ENCODE measurements at places on chromosomes 13 and 19.

- no peak for DNase-seq
These were observed 1.6 kb upstream of the ADPRHL1 start for GRCh38 chr13:113454936-113455335.

GRCh38 chr13:28337166-28338005 lies 157.5 kb downstream of the FLT1 start:
- DNase-seq: peak; percentile 59

- no peak for DNase-seq
These were observed 277.8 kb downstream of the ABCC4 start for GRCh38 chr13:95023405-95023804.

DNA sequence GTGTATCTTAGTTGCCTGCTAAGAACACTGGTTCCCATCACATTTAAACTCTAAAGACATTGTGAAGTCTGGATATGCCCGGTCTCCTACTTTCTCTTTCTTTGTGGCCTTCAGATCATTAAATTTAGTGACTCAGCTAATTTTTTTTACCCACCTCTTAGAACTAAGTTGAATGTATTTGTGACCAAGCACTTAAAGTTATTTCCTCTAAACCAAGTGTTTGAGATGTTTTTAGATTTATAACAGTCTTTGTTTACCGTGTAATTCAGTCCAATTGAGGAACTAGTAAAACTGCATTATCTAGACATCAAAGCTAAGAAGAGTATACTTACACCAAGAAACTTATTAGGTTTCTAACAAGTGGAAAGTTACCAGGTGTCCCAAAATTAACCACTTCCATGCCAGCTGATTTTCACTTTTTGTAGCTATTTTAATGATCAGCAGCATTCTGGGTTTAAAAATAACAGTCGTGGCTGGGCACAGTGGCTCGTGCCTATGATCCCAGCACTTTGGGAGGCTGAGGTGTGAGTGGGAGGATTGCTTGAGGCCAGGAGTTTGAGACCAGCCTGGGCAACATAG lies 53.1 kb downstream of the ARHGAP35 start:
- peak; percentile 47 for DNase-seq

DNA sequence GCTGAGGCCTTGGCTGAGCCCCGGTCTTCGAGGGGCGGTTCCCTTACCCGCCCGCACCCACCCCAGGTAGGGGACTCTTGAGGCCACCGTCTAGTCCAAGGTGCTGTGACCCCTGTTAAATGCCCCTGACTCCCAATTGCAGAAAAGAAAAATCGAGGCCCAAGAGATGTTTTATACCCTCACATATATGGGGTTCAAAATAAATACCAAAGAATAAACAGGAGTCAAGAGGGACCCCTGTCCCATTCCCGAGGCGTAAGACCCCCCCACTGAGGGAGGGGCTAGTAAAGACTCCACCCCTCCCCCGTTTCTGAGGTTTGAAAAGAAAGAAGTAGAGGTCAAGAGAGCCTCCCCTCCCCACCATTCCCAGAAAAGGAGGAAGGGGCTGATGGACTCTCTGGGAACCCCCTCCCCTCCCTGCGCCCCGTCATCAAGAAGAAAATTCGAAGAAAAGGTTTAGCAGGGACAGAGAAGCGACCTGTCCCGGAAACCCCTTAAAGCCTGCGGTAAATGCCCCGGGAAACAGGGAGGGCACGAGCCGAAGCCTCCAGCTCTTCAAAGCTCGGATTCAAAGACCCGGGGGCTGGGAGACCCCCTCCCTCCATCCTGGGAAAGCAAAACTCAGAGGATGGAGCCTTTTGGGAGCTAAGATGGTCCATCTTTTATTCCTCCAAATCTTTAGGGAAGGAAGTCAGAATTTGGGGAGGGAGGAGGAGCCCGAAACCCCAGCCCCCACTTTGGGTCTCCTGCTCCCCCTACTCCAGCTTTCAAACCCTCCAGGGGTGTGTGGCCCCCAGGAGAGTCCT lies 755 bp upstream of the RAB3A start:
- DNase-seq: no peak

DNA sequence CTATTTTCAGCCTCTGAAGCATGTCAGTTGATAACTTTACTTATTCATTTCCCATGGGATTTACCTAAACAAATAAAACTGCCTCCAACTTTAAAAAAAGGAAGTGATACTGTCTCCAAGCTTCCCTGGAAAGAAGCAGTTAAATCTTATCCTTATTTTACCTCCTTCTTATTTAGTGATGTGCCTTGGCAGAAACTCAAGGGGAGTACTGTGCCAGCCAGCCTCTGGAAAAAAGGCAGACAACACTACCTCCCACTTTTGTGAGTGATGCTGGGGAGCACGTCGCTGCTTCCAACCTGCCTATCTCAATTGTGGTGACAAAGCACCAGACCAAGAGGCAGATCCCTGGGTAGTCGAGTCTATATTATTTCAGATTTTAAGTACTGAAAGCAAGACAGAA lies 765.6 kb downstream of the DIAPH3 start:
- no peak for DNase-seq

- DNase-seq: no peak
These were observed 1.3 kb upstream of the PPAN start for GRCh38 chr19:10104665-10105508.

GRCh38 chr13:28574617-28575142 lies 79.8 kb upstream of the FLT1 start:
- DNase-seq: peak; percentile 94

DNA sequence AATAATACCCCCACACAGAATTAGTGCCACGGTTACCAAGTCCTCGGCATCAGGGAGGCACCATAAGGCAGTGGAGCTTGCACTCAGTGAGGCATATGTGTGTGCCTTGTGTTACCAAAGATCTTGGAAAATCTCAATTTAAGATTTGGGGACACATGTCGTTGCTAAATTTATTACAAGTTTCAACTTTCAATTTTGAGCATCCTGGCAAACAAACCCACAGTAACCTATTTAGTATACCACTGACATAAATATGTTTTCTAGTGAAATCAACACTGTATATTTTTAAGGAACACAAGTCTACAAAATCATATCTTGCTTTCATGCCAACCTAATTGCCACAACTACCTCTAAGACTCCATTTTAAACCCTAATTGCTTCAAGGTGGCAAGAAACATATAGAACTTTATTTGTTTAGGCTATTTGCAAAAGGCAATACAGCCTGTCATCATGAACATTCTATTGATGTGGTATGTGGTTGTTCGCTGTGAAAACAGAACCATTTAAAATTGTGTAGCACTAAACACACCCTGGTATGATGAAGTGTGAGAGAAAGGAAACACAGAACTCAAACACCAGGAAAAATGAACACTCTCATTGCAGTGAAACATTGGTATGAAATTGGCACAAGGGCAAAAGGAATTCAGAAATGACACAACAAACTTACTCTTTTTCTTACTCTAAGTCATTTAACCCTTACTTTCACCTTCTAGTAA lies 531.1 kb downstream of the IRS2 start:
- DNase-seq: no peak

- DNase-seq: no peak
These were observed 742.2 kb upstream of the SLITRK6 start for GRCh38 chr13:86541461-86541860.

- no peak for DNase-seq
These were observed 893.4 kb upstream of the MIR17HG start for GRCh38 chr13:90454002-90454636.

- no peak for DNase-seq
These were observed 177.3 kb downstream of the DNAJC15 start for GRCh38 chr13:43200736-43201135.

DNA sequence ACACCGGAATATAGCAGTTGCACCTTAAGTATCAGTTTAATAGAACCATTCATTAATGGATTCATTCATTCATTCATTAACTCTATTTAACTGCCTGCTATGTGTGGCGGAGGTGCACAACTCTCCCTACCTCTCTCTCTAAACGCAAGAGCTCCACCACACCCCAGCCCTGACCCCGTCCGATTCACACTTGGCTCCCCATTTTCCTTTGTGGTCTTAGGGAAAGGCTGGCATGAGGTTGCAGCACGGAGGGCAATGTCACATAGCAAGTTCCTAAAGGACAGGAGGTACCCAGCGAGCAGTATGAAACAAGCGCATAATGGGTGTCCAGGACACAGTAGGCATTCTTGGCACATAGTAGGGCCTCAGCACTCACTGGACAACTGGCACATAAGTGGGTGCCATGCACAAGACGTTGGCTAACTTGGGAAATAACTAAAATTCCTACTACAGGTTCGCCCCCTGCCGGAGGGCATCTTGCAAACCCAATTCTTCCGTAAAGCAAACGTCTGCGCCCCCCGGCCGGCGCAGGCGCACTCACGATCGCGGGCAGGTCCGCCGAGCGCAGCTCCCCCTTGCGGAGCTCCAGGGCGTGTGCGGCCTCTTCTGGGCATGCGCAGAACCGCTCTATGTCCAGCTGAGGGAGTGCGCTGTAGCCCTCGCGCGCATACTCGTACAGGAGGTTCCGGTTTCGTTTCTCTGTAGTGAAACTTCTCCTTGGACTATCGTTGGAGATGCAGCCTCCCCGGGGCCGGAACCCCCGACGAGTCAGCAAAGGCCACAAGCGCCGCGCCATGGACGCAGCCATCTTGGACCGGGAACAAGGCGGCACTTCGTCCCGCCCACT lies at the start of gene SARS2:
SARS2 (minus strand) TSS at position 835 of the 847 bp plus-strand sequence; CDS start at position 808, 27 bp downstream.
- DNase-seq: peak; percentile 96

GRCh38 chr13:83907196-83907989 lies 25.1 kb upstream of the SLITRK1 start:
- no peak for DNase-seq

DNA sequence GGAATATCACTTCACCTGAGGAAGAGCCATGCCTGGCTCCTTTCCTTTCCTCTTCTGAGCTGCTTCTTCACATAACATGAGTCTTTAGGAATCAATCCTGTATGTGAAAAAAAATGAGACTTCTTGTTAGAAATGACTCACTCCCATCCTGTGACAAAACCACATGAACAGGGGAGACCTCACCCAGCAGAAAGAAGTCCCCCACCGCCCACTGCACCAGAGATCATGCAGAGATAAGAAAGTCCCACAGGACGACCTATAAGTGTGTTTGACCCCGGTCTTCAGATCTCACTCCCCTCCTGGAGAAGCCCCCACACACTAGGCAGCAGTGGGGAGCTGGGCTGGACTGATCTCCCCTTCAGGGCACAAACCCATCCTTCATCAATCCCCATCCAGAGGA lies 7.8 kb downstream of the ZNF600 start:
- DNase-seq: peak; percentile 22

- no peak for DNase-seq
These were observed 14.7 kb downstream of the DGKH start for GRCh38 chr13:42063105-42063504.

- DNase-seq: no peak
These were observed 421 bp upstream of the KLF5 start for GRCh38 chr13:73058432-73058735.

- no peak for DNase-seq
These were observed 27.3 kb upstream of the LDLR start for GRCh38 chr19:11061952-11062351.

All from choroid plexus epithelial cell (primary cell).